ENCODE measurements at places on chromosomes 3 and 15.

- DNase-seq: no peak
These were observed 995 bp downstream of the ADAMTS17 start for GRCh38 chr15:100340721-100341238.

DNA sequence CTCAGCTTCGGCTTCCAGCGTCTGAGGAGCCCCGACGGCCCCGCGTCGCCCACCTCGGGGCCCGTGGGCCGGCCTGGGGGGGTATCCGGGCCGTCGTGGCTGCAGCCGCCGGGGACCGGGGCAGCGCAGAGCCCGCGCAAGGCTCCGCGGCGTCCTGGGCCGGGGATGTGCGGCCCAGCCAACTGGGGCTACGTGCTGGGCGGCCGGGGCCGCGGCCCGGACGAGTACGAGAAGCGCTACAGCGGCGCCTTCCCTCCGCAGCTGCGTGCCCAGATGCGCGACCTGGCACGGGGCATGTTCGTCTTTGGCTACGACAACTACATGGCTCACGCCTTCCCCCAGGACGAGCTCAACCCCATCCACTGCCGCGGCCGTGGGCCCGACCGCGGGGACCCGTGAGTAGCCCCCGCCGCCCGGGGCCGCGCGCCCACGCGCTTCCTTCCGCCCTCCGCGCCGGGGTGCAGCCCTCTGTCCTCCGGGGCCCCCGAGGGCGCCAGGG lies 462 bp downstream of the EDEM1 start:
- DNase-seq: peak; percentile 53

- no peak for DNase-seq
These were observed 945 bp downstream of the VIPR1 start for GRCh38 chr3:42503251-42503924.

DNA sequence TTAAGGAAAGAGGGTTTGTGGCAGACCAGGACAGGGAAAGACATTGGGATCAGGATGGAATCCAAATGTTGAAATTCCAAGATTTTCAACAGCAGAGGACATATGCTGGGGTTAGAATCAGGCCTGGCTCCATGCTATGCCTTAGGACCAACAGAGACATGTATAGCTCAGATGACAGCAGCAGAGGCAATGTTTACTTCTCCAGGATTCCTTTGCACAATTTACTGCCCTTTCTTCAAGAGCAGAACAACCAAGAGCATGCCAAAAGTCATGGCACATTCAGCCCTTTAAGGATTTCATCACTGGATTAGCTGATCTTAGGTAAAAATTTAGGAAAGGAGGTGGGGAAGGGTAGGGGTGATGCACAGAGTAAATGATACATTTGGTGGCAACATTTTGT lies 69.6 kb upstream of the GSK3B start:
- no peak for DNase-seq

GRCh38 chr3:30934208-30934550 lies 39.7 kb upstream of the GADL1 start:
- peak; percentile 63 for DNase-seq

- DNase-seq: no peak
These were observed 34.5 kb downstream of the MAGI1 start for GRCh38 chr3:66004244-66004643.

- peak; percentile 3 for DNase-seq
These were observed 730.2 kb downstream of the TUSC7 start for GRCh38 chr3:117439812-117440211.

- DNase-seq: no peak
These were observed 34.1 kb upstream of the LIMD1 start for GRCh38 chr3:45560281-45560971.

DNA sequence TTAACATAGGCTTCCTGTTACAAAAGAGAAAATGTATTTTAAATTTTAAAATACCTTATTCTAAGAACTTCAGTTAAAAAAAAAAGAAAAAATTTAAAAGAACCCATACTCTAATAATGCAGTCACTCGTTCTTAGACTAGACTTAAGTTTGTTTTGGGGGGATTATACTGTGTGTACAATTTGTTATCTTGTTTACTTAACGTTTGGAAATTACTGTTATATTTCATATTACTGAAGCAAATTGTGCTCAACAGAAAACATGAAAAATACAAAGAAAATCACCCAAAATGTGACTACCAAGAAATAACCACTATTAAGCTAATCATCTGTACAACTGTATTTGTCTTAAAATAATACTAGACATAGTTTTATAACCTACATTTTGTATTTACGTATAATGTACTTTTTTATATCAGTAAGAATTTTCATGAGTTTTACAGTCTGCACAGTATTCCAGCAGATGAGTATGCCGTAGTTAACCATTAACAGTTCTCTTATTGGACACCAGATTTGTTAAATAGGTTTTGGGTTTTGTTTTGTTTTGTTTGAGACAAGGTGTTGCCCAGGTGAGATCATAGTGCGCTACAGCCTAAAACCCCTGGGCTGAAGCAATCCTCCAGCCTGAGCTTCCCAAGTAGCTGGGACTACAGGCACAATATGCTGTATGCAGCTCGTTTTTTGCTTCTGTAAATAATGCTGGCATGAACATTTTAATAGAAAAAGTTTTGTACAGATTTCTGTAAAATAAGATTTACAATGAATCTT lies 88.8 kb upstream of the CHD2 start:
- peak; percentile 57 for DNase-seq
